ENCODE measurements at places on chromosomes 2 and 18.

DNA sequence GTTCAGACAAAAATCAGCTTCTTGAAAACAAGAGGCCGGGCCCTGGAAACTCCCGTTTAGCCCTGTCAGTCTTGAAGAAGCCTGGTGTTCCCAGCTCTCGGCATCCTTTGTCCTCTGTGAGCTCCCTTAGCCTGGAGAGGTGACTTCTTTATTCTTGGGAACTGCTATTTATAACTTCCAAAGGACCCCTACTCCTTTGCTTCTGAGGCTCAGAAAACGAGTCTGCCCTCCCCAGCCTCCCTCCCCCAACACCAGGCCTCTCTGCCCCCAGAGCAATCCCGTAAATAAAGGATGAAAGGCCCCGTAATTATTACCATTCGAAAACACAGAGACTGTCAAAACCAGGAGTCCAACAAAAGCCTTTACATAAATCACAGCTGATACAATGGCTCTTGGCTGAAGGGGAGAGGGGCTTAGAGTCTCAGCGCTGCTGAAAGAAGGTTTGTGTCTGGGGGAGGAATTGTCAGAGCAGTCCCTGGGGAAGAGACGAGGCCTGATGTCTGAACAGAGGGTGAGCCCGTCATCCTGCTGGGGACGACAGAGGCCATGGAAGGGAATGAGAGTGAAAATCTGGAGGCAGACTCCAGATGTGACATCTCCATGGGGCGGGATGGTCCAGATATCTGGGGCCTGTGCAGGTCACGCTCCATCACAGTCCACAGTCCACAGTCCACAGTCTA lies 283.0 kb downstream of the MYCN start:
- no peak for DNase-seq

- DNase-seq: no peak
Observed at GRCh38 chr2:217935901-217936684, 66.7 kb downstream of the TNS1 start.

DNA sequence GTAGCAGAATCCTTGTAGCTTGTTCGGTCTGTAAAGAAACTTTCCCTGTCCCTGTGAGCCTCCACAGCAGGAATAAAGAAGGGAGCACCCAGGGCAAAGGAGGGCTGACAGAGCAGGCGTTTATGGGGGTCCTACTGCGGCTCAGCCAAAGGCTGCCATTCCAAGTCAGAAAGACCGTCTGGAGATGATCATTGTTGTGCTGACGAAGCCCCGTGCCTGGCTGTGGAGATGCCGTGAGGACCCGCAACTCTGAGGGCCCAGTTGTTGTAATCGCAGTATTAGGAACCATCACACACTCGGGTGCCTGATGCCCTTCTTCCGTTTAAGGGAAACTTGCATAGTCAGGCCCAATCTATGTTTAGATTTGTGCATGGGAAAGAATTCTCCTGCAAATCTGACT lies 16.9 kb upstream of the VWA3B start:
- no peak for DNase-seq

- DNase-seq: no peak
Observed at GRCh38 chr2:39508198-39508597, 71.1 kb upstream of the MAP4K3 start.

GRCh38 chr2:168054657-168055056 lies 192.7 kb downstream of the STK39 start:
- DNase-seq: no peak

DNA sequence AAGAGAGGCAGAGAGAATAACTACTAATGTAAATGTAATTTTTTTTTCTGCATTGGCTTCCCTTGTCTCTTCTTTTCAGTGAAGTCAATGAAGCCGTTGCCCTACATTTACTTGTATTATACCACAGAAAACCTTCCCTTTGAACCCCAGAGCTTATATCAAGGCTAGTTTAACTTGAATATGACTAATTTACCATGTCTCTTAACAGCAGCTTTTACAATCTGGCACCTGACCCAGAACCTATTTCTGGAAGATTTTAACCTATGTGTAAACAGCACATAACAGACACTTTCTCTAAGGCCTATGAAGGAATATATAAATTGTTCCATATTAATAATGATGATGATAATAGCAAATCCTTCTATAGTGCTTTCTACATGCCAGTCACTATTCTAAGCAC lies 580.5 kb upstream of the NXPH2 start:
- DNase-seq: no peak

- DNase-seq: no peak
Observed at GRCh38 chr18:74476140-74476539, 19.0 kb upstream of the DIPK1C start.

DNA sequence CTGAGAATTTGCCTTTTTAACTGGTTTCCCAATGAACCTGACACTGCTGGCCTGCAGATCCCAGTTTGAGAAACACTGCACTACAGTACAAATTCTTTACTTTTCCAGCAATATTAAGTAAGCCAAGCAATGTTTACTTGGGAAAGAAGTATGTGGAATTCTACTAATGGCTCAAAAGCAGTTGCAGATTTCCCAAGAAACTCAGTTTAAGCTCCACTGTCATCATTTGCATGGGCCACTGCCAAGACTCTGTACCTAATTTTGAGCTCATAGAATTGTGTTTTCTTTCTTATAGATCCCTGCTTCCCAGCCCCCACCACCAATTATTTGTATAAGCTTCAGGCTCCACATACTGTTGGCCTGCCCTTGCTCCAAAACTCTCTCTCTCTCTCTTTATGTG lies 676.1 kb downstream of the RNF144A start:
- DNase-seq: no peak

GRCh38 chr2:74552914-74553811 lies 579 bp downstream of the LOXL3 start:
- no peak for DNase-seq

Data from stimulated activated CD4-positive, alpha-beta T cell treated with anti-CD3 and anti-CD28 coated beads, Interleukin-12 subunit alpha, Interleukin-12 subunit beta, amount 100 ng/mL, for 48 hours (primary cell).